HL-60 (cell line): ENCODE measurements at places on chromosomes 3 and 15.

DNA sequence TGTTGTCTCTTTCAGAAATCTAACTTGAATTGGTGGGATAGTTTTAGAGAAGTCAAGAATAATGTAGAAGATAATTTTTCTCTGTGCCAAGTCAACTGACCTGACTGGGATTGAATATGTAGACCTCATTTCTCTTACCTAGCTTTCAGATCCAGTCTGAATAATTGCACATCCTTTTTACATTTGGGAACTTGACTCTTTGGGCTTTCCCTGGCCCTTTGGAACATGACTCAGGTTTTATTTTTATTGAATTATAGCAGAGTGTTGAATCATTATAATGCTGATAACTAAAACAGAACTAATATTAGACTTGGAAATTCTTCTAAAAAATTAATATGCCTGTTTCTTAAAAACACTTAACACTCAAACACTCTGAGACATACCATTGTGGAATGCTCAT lies 76.5 kb downstream of the PFN2 start:
- no peak for DNase-seq

GRCh38 chr3:172152874-172153273 lies 113.5 kb downstream of the FNDC3B start:
- DNase-seq = no peak

DNA sequence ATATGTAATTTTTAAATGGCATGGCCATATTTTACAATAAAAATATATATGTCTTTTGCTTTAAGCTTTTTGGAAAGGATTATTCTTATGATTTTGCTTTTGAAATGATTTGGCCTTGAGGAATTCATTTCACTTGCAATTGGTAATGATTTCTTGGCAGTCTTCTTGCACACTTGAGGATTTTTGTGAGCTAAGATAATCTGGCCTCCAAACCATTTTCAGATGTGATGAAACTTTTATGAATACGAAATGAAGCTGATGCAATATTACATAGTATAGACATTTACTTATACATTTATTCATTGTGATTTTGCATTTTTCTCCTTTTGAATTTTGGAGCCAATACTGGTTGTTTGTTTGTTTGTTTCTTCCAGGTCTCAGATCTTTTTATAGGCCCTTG lies 6.4 kb upstream of the SH2D7 start:
- DNase-seq = no peak

- DNase-seq = no peak
Measured at GRCh38 chr3:8647137-8647985, 2.8 kb upstream of the SSUH2 start.

GRCh38 chr15:60651734-60652141 lies 172.8 kb upstream of the ICE2 start:
- no peak for DNase-seq

DNA sequence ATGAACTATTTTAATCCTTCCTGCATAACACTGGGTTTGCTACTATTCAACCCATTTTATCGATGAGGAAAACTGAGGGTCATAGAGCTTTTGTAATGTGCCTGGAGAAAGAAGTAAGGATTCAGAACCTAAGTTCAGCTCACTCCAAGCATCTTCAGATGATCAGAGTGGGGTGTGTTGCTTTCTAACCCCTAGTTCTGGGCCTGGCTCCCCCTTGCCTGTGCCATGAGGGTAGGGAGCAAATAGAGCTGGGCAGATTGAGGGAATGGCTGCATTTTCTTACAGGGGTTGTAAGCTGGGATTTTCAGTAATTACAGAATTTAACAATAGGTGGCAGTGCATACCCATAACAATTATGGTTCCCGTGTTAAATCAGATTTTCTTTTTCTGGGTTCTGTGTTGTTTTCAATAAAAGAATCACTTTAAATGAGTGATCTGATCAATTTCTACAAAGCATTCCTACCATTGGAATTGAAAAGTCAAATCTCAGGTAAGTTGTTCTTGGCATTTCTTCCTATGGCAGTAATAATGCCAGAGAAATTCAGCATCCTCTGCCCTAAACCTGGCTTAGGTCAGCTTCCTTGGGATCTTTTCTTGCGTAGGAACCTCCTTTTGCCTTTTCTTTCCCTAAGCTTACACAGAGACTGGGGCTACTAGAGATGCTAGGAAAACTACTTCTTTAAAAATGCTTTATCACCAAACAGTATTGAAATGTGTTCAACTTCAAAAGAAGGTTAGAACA lies 103.8 kb upstream of the IL12A start:
- peak; percentile 7 for DNase-seq

- DNase-seq = no peak
Measured at GRCh38 chr15:65331811-65332210, 27.3 kb downstream of the RNU5B-1 start.

- DNase-seq = no peak
Measured at GRCh38 chr3:57157545-57157944, 7.6 kb downstream of the IL17RD start.
